ENCODE measurements at places on chromosomes 13 and 19. TPM values are rescaled to one million over a fixed set of nuclear protein-coding genes. Genes with fewer than 3 reads are reported as not detected.

DNA sequence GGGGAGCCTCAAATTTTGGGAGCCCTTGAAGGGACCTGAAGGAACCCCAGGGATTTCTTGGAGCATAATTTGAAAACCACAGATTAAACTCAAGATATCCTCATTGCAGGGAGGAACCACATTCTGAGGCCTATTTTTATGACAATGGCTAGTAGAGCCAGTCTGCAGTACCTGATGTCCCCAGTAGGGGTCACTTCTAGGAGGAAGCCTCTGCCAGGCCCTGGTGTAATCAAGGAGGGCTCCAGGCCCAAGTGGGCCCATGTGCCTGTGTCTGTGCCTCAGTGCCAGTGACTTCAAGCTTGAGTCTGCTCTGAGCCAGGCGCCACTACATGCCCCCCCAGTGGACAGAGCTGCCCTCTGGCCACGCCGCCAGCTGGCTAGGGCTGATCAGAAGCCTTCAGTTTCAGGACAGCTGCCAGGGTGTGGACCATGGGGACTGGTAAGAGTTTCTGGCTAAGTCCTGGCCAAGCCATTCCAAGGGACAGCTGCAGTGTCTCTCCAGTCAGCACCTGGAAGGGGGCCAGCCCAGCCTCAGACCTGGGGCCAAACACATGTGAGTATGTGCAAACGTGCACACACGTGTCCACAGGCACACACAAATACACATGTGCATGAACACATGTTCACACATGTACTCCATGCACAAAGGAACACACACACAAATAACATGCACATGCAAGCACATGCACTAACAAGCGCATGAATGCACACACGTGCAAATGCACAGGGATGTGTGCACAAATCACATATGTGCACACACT lies 20.5 kb upstream of the SLC7A10 start:
- DNase-seq, result peak; percentile 76

- DNase-seq, result no peak
These were observed 34.4 kb upstream of the IGFL1 start for GRCh38 chr19:46195104-46195503.

- peak; percentile 76 for DNase-seq
These were observed 14.2 kb upstream of the ANGPTL8 start for GRCh38 chr19:11225172-11225571.

- DNase-seq, result no peak
These were observed 22.3 kb upstream of the DOCK9 start for GRCh38 chr13:99000137-99000536.

DNA sequence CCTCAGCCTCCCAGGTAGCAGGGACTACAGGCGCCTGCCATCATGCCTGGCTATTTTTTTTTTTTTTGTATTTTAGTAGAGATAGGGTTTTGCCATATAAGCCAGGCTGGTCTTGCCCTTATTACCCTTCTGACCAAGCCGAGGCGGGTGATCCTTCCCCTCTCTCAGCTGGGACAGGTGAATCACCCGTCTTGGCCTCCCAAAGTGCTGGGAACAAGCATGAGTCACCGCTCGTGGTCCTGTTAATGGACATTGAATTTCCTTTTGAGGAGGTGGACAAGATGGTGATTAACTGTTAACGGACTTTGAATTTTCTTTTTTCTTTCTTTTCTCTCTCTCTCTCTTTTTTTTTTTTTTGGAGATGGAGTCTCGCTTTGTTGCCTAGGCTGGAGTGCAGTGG lies 10.6 kb downstream of the CD70 start:
- no peak for DNase-seq

DNA sequence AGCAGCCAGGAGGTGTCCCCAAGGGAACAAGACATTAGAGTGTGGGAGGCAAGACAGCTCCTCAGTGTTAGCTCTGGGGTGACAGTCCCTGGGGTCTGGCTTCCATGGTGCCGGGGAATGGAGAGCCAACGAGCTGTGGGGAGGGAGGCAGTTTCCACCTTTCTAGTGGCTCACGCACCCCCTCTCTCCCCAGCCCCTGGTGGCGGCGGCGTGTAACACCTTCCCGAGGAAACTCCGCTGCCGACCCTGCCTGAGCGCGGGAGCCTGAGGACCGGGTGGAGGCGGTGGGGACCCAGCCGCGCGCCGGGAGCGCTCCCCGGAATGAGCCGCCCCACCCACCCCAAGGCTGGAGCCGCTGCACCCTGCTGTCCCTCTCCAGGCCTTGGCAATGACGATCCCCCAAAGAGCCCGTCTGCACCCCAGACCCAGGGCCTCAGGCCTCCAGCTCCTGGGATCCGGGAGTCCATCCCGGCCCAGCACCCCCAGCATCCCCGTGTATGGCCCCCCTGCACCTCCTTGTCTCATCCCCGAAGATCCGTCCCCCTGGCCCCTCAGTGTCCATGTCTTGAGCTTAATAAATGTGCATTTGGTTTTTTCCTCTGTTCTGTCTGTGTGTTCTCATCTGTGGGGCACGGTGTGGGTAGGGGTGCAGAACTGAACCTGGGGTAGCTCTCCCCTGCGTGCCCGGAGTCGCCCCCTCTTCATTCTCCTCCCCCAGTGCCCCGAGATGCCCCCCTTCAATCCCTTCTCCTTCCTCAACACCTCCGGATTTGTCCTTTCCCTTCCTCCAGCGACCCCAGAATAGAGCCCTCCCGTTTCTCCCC lies 622 bp upstream of the FXYD5 start:
- no peak for DNase-seq

GRCh38 chr19:48852292-48852691 lies 16.0 kb upstream of the HSD17B14 start:
- DNase-seq, result no peak

GRCh38 chr13:26494571-26495195 lies 62.8 kb upstream of the WASF3 start:
- no peak for DNase-seq

DNA sequence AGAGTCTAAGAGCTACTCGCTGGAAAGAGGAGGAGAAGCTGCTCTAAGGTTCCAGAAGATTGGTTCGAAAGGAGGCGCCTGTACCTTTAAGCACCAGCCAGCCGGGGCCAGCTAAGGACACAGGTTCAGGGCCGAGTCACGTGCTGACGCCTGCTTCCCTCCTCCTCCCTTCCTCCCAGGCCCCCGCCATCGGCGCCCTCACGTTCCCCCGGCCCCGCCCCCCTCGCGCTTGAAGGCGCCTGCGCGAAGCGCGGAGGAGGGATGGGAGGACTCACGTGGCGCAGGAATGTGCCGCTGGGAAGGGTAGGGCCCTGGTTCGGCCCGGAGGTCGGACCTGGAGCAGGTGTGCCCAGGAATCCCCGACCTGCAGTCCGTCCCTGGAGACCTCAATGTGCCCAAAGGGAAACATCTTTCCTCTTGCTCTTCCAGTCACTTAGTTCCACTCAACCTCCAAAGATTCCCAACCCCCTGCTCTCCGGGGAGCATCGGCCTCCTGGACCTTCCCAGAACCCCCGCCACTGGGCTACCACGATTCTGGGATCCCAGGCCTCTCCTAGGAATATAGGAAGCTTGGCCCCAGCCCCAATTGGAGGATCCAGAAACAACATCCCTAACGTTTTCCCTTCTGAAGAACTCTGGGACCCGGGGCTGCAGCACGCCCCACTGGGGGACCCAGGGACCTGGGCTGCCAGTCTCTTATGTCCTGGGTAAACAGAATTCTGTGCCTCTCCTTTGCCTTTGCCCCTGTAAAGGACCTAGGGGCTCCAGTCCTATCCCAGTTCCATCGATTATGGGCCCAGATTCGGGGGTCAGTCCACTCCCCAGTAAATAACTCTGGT lies 2.5 kb downstream of the DBP start:
- peak; percentile 97 for DNase-seq

DNA sequence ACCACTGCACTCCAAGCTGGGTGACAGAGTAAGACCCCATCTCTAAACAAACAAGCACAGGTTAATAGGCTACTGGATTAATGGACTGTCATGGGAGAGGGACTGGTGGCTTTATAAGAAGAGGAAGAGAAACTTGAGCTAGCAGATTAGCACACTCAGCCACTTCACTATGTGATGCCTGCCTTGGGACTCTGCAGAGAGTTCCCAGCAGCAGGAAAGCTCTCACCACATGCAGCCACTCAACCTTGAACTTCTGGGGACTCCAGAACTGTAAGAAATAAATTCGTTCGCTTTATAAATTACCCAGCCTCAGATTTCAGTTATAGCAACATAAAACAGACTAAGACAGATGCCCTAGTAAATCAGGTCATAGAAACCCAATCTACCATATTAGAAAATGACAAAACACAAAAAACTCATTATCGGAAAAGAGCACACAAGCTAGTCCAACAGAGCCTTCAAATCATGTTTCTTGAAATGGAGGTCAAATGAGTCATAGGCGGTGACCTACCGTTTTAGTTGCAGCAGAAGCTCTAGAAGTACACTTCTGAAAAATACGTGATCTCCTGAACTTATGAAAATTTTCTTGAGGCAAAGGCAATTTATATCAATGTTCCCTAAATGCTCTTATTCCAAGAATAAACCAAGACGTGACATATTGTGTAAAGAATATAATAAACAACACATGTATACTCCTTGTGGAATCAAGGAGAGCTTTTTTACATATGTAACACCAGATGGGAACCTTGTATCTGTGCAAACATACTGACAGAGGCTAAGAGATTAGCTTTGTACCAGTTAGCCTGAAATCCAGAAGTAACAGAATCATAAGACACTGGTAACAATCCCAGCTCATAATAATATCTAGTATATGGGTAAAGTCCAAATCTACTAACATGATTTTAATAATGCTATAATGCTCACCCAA lies 340.9 kb upstream of the SGCG start:
- no peak for DNase-seq

GRCh38 chr19:18789883-18790565 lies 1.1 kb downstream of the COMP start:
- no peak for DNase-seq

DNA sequence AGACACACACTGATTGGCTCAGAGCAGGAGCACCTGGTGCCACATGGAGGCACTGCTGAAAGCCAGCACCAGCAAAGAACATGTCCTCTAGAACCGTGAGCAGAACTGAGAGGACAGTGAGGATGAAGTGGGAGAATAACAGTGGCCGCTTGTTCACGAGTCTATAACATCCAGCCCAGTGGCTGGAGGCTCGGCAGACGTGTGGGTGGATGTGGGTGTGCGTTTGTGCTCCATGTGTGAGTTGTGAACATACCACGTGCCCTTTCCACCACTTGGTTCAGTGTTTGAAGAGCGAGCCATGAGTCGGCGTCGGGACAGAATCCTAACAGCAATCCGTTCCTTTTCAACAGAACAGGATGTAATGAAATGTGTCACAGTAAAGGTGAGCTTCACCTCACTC lies 113.0 kb downstream of the SOX1 start:
- no peak for DNase-seq

- DNase-seq, result no peak
These were observed 196.8 kb downstream of the PDS5B start for GRCh38 chr13:32783067-32783466.

DNA sequence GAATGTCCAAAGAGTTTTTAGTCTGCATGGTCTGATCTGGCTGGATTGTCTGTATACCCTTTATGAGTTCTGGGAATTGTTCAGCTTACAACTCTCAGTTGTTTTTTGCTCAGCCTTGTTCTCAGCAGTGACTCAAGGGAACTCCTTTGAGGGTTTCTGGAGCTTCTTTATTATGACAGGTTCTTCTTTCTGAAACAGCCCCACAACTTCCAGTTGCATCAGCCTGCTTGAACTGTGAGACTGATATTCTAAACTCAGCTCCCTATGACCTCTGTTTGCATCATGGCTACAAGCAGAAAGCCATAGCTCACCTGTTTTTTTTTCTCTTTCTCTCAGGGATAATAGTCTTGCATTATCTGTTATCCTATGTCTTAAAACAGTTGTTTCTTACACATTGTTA lies 85.0 kb downstream of the TDRD3 start:
- no peak for DNase-seq

DNA sequence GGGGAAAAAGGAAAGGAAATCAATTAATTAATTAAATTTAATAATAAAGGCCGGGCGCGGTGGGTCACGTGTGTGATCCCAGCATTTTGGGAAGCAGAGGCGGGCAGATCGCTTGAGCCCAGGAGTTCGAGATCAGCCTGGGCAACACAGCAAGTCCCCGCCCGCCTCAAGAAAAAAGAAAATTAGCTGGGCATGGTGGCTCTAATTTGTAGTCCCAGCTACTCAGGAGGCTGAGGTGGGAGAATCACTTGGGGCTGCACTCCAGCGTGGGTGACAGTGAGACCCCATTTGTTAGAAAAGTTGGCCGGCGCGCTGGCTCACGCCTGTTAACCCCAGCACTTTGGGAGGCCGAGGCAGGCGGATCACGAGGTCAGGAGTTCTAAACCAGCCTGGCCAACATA lies 733 bp upstream of the CD320 start:
- peak; percentile 41 for DNase-seq

DNA sequence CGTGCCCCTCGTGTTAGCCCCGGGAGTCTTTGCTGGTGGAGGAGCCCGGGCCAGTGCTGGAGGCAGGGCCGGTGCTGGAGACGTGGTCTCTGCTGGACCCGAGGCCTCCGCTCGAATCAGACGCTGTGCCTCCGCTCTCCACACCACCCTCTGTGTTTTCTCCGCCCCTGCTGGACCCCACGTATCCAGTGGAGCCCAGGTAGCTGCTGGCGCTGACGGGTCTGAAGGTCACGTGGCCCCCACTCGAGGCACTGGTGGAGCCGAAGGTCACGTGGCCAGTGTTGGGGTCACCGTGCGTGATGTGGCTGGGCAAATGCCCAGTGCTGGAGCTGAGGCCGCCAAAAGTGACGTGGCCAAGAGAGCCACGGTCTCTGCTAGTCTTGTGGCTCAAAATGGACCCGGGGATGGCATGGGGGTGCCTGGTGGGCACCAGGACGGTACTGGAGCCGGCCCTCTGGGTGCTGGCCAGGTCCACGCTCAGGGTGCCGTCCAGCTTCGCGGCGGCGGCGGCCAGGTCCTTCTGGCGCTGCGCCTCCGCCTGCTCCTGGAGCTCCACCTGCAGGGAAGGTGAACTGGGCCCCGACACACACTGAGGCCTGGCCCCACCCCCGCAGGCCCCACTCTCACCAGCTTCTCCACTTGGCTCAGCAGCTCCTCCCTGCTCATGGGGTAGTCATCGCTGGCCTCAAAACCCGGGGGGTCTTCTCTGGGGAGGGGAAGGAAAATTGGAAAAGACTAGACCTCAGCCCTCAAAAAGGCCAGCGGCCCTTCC lies 27.3 kb downstream of the ZNF114 start:
- no peak for DNase-seq

DNA sequence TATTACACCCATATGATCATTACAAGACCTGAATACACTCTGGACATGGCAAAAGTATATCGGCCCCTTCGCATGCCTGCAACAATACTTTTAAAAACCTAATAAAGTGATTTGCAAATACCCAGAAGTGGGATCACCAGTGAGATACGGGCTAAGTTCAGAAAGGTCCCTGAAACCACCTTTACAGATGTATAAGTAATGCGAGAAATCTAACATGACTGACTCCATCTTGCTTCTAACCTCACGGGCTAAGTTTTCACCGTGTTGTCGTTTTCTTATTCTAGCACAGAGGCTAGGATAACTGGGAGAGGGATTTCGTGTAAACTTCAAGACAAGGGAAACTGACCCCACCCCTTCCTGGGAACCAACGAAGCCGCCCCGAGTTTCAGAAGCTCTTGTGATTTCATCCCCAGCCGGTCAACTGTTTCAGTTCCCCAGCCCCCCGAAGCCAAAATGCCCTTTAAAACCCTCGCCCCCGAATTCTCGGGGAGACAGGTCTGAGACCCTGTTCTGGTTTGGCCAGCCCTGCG lies 703 bp downstream of the NEK3 start:
- no peak for DNase-seq

GRCh38 chr13:109241160-109241559 lies 545.2 kb downstream of the IRS2 start:
- no peak for DNase-seq

DMKN gene
- total RNA-seq, result 2.0 TPM

ZNF563 gene
- 4.6 TPM for total RNA-seq

RGL3 gene
- total RNA-seq, result 33.4 TPM

CASP14 gene
- total RNA-seq, result not detected

PEG3 gene
- 11.8 TPM for total RNA-seq

IGFL3 gene
- not detected for total RNA-seq

ODAD3 gene
- total RNA-seq, result 0.70 TPM

CAPN12 gene
- 30.9 TPM for total RNA-seq

Measured in left lobe of liver (tissue), 2 donors.